ENCODE measurements at places on chromosomes 1 and 21.

DNA sequence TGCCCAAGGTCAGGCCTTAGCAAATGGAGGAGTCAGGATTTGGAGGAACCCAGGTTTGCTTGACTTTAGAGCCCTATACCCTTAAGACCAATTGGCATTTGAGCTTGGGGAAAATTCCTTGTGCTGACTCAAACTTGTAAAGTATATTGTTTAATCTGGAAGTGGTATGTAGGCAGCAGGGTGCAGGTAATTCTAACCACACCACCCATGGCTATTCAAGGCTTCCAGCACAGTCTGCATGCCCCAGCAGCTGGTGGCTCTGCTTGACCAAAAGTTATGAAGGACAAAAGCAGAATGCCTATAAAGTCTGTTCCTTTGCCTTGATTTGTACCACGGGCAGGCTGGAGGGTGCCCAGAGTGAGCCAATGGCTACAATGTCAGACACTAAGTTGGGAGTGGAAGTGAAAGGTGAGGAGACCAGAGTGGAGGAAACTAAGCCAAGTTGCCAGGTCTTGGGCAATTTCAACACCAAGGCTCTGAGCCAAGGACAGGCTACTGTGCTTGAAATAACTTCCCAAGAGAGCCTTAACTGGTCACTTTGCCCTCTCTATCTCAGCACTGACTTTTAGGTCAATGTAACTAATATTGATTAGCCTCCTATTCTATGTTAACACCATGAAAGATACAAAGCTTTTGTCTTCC lies 4.7 kb upstream of the G0S2 start:
- DNase-seq = no peak

DNA sequence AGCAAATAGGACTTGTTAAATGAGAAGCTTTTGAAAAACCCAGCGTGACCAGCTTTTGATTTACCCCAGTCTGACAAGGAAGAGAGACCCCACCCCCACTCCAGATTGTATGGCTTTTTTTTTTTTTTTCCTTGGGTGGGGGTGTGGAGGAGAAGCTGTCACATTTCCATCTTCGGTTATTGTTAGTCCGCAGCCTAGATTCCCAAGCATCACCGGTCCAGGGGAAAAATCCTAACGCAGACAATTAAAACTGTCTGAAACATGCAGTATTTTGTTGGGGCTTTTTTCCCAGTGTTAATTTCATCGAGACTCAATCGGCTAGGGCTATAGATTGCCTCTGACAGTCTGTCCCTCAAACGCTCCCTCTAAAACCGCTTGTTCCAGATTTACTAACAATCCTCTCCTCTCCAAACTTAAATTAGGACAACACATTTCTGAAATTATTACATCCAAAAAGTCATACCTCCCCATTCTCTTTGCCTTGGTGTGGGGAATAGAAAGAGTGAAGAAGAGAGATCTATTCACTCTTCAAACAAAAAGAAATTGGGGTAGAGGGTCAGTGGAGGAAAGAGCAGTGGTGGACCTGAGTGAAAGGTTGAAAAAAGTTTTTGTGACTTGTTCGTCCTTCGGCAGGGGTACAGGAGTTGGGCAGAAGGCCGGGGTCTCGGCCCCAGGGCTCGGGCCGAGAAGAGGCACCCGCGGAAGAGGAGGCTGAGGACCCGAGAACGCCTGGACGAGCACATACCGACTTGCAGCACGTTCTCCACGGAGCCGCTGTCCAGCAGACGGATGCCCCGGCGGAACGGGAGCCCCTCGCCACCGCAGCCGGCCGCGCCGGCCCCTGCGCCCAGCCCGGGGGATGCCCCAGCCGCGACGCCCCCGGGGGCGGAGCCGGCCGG lies 1.1 kb downstream of the ZSWIM5 start:
- DNase-seq = peak; percentile 57

GRCh38 chr1:111961773-111962565 lies 27.5 kb downstream of the KCND3 start:
- DNase-seq = no peak

DNA sequence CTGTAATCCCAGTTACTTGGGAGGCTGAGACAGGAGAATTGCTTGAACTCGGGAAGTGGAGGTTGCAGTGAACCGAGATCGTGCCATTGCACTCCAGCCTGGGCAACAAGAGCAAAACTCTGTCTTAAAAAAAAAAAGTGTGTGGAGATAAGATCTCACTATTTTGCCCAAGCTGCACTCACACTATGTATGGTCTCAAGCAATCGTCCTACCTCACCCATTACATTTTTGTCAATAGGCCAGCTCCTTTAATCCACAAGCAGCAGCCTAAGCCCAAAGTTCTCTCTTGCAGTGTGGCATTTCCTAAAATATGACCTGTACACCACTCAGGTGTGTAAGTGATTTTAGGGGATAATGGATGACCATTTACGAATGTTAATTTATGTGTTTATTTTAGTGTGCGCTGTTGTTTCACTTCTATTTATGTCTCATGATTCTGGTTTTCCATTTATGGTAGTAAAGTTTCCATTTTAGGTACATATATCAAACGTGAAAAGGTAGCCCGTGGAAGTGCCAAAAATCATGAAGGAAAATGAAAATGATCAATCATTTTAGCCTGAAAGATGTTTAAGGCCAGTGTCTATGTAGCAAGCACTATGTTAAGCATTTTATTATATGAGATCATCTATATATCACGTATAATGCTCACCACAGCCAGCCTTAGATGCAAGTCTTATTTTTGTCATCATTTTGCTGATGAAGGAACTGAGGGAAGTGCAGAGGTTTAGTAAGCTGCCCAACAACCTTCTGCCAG lies 5.6 kb downstream of the LCK start:
- no peak for DNase-seq

GRCh38 chr21:41518757-41519156 lies 10.8 kb upstream of the TMPRSS2 start:
- DNase-seq = no peak

GRCh38 chr1:36883315-36883949 lies 150.9 kb downstream of the GRIK3 start:
- peak; percentile 5 for DNase-seq

GRCh38 chr1:6028042-6028850 lies 17.4 kb upstream of the KCNAB2 start:
- peak; percentile 34 for DNase-seq

DNA sequence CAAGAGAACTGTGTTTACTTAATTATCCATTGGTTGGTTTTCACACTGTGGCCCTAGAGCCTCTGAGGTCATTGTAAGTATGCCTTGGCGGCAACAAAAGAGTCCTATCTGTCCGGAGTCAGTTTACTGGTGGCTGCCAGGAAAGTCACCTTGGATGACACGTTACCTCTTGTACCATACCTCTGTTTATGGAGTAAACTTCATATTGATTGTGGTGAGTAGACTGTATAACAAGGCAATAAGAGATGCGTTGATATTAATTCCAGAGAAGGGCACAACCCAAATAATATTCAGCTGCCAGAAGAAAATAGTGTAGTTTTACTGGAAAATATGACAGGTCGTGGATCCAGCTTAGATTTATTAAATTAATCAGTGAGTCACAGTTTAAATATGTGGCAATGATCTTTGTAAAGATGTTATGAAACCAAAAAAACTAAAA lies 20.4 kb upstream of the KIF14 start:
- DNase-seq = no peak

DNA sequence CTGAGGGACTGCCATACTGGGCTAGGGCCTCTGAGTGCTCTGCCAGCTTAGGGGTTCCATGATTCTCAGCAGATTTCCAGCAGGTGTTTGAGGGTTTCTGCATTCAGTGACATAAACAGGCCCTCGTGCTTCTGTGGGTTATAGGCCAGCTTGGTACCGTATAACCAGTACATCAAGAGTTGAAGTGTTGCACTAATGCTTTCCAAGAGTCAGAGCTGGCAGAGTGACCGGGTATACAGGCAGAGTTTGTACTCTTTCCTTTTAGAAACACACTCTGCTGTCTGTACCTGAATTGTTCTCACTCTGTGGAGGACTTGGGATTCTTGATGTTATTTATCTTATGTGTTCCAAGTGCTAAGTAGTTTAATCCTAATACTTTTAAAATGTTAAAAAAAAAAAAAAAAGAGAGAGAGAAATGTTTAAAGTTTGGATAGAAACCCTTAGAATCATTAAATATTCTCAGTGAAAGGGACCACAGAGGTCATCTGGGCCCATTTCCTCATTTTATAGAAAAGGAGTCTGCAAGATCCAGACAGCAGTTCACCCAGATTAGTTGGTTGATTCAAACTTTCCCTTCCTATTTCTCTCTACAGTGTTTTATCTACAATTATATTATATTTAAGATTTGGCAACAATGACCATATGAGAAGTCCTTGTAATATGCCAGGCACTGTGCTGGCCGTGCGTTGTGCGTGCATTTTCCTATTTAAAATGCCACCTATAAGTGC lies 325.8 kb downstream of the KIF26B start:
- no peak for DNase-seq

- no peak for DNase-seq
These were observed 45.4 kb downstream of the RPL5 start for GRCh38 chr1:92877081-92877711.

GRCh38 chr1:11279630-11280029 lies 6.6 kb downstream of the UBIAD1 start:
- no peak for DNase-seq

DNA sequence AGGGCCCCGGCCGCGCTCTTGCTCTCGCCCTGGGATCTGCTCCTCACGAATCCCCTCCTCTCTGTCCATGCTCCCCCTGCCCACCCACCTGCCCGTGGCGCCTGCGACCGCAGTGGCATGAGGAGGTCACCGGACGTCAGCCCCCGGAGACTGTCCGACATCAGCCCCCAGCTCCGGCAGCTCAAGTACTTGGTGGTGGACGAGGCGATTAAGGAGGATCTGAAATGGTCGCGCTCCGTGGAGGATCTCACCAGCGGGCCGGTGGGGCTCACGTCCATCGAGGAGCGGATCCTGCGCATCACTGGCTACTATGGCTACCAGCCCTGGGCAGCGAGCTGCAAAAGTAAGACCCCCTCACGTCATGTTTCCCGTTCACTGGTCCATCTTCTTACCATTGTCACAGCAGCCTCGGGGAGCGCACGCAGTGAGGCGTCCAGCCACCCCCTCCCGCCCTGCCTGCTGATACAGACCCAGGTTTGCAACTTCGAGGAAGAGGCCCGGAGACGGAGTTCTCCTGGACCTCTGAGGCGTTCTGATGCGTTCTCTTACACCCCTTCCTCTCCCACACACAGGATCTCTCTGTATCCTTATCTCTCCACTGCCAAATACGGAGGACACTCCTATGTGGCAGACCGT lies 1.1 kb downstream of the SLC35F3 start:
- no peak for DNase-seq

DNA sequence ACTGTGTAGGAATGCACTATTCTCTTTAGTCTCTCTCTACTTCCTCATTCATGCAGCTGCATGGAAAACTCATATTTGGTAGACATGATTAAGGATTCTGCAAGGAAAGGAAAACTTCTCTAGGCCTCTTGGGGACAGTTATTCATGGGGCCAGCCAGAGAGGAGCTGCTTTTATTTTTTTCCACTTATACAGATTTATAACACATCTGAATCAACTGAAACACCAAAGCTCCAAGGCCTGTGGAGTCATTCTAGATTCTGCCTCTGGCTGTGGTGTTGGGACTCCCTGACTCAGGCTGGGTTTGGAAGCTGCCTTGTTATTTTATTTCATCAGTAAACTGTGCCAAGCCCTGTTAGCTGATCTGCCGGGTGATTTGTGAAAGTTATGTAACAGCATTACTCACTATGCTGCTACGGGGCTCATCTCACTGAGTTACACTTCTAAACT lies 83.9 kb upstream of the EDEM3 start:
- peak; percentile 40 for DNase-seq

- DNase-seq = no peak
These were observed 164.9 kb downstream of the USH2A start for GRCh38 chr1:216258386-216258785.

- no peak for DNase-seq
These were observed 2.8 kb downstream of the PRDM16 start for GRCh38 chr1:3071565-3072390.

DNA sequence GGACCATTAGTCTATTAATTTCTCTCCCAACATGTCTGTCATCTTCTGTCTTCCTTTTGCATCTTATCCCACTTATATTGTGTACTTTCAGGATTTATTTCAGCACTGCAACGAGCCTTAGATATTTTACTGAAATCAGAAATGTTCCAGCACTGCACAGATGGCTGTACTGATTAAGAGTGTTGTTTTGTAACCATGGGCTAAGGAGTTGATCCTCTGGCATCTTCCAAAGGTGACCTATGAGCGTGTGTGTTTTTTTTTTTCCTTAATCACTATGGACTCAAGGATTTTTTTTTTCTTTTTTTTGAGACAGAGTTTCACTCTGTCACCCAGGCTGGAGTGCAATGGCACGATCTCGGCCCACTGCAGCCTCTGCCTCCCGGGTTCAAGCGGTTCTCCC lies 7.1 kb upstream of the DDX59 start:
- no peak for DNase-seq

DNA sequence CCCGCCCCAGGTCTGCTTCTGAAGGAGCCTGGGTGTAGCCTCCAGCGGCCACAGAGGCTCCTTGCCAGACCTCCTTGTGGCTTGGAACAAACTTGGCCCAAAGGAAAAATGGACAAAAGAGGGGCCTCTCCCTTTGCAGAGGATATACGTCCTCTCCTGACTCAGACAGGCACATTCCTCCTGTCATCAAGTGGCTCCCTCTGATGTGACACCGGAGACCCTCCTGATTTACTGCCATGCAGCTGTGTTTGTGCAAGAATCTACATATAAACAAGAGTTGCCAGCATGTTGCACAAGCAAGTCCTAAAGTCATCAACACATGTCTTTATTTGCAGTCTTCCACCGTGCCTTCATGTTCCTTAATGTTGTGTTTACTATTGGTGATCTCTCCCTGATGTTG lies 54.1 kb upstream of the F3 start:
- no peak for DNase-seq

GRCh38 chr1:158969166-158969565 lies 37.8 kb downstream of the PYHIN1 start:
- no peak for DNase-seq

DNA sequence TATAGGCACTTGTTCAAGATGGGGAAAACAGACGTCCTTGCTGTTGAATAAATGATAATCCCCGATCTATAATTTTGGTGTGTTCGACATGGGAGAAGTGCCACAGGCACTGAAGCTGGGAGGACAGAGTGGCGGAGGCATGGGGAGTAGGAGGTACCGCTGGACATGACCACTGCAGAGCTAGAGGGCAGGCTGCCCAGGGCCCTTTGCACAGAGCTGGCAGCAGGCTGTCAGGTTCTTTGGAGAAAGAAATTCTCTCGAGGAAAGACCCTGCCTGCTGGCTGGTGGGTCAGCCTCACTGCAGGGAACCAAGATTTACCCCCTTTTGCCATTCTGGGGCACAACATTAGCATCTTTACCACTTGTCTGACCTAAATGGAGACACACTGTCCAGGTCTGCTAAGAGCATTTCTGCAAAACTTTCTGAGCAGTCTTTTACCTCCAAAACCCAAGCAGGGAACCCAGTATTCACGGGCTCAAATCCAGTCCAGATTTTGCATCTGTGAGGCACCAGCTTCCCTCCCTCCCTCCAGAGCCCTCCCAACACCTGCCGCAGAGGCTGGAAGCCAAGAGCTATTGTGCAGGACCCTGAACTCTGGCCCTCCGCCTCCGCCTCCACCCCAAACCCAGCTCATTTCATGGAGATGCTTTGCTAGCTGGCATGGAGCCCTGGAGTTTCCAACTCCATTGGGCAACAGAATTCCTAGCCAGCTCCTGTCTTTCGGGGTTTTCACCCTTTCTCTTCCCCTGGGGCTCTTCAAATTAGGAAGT lies 142.3 kb downstream of the PLXNA2 start:
- peak; percentile 85 for DNase-seq

- no peak for DNase-seq
These were observed 51.5 kb downstream of the MAP3K7CL start for GRCh38 chr21:29181799-29182470.

All from colonic mucosa (tissue), 4 donors.